Mononuclear cell (primary cell): ENCODE measurements at places on chromosomes 12 and 14. TPM values are rescaled to one million over a fixed set of nuclear protein-coding genes. Genes with fewer than 3 reads are reported as not detected.

Gene KLRK1
- 41.9 TPM for total RNA-seq

Gene LPAR5
- total RNA-seq, result 4.1 TPM

Gene C12orf56
- 0.73 TPM for total RNA-seq

Gene USP44
- 6.3 TPM for total RNA-seq

Gene OR11H12
- total RNA-seq, result 0.52 TPM

Gene DEPDC4
- total RNA-seq, result not detected

Gene GNPNAT1
- total RNA-seq, result 4.3 TPM

Gene AICDA
- not detected for total RNA-seq

Gene ENDOU
- total RNA-seq, result not detected

Gene RBM25
- 141 TPM for total RNA-seq

Gene AQP5
- total RNA-seq, result not detected

Gene CCDC197
- total RNA-seq, result not detected

Gene MUCL1
- not detected for total RNA-seq

Gene ERP27
- total RNA-seq, result 8.3 TPM

Gene INHBC
- 0.10 TPM for total RNA-seq

Gene RERGL
- total RNA-seq, result not detected

Gene RHOJ
- total RNA-seq, result 0.10 TPM

Gene PLEKHD1
- 0.31 TPM for total RNA-seq

Gene IGF1
- total RNA-seq, result not detected

Gene KCNK10
- total RNA-seq, result 0.10 TPM

Gene MYF5
- total RNA-seq, result not detected

Gene SERPINA10
- total RNA-seq, result not detected

Gene FBLN5
- total RNA-seq, result 0.63 TPM

Gene MEG3
- total RNA-seq, result 1.7 TPM

Gene TAS2R50
- total RNA-seq, result 0.31 TPM

Gene CELA1
- not detected for total RNA-seq

Gene P2RX7
- total RNA-seq, result 9.3 TPM
